ENCODE measurements at places on chromosomes 1 and 21. TPM values are rescaled to one million over a fixed set of nuclear protein-coding genes. Genes with fewer than 3 reads are reported as not detected.

DNA sequence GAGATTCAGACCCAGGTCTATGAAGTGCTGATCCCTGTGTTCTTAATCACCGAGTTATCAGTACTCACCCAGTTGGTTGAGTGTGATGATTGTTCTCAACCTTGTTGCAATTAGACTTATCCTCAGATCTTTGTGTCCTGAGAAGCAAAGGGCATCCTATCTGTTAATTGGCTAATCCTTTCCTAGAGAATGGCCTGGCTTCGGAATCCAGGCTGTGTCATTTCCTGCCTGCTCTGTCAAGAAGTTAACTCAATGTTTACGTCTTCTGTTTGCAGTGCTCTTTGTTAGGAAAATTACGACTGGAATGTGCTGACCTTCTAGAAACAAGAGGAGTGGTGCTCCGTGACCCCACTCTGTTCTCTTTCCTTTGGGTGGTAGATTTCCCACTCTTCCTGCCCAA, 14.7 kb downstream of the GAS5 start:
- H3K36me3 ChIP-seq: peaks cover 4% of the 10 kb centered on the region
- H3K27ac ChIP-seq: no peak overlapping the region
- H3K4me3 ChIP-seq: no peak overlapping the region
- DNase-seq: no peak
- H3K27me3 ChIP-seq: no peaks in the 10 kb centered on the region

DNA sequence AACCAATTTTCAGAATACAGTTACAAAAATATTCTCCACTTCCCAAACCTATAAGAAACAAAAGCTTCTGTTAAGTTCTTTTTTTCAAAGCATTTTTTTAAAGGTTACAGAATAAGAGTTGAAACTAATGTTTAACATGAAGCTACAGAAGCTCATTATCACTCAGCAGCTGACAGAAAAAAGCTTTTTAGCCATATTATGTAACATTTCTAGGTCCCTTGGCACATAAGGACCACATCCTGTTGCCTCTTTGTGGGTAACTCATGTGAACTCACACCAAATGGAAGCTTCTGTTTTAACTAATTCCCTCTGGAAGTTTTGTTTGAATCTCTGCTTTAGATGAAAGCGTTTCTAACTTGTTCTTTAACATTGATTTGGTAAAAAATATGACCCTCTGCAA, 242.5 kb upstream of the TMPRSS15 start:
- H3K4me3 ChIP-seq: no peak overlapping the region
- no peaks in the 10 kb centered on the region for H3K4me1 ChIP-seq
- H3K36me3 ChIP-seq: no peaks in the 10 kb centered on the region
- no peak for DNase-seq

GRCh38 chr1:39816415-39817090, 27.9 kb upstream of the BMP8B start:
- H3K27ac ChIP-seq: no peak overlapping the region
- H3K36me3 ChIP-seq: no peaks in the 10 kb centered on the region
- H3K4me1 ChIP-seq: no peaks in the 10 kb centered on the region
- no peak overlapping the region for H3K4me3 ChIP-seq
- H3K27me3 ChIP-seq: no peaks in the 10 kb centered on the region

DNA sequence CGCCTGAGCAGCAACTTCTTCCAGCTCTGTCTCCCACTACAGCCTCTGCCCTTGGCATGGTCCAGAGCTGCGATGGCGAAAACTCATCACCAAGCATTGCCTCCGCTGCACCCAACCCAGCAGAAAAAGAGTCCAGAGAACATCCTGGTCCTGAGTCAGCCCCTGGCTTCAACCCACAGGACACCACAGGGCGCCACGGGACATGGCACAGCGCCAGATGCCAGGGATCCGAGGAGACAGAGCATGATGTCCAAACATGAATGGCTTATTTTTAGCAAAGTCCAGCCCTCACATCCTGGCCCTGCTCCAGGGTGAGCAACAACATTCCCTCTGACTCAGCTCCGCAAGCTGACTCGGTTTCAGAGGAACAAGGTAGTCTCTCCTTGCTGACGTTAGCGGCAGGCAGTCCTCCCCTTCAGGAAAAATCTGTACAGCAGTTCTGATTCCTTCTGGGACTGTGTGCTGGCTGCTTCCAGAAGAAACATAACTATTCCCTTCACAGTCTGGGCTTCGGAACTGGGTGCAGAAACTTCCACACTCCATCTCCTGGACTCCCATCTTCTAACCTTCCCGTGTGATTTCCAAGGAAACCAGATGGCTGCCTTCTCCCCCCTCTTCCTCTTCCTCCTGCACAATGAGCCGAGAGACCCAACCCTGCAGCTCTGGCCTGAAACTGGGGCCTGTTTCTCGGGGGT, 131.3 kb downstream of the TOMM20 start:
- H3K36me3 ChIP-seq: no peaks in the 10 kb centered on the region
- H3K4me3 ChIP-seq: no peak overlapping the region
- no peaks in the 10 kb centered on the region for H3K27me3 ChIP-seq

GRCh38 chr1:159084867-159085266, 8.3 kb upstream of the AIM2 start:
- H3K4me1 ChIP-seq: no peaks in the 10 kb centered on the region
- H3K27me3 ChIP-seq: no peaks in the 10 kb centered on the region
- no peak overlapping the region for H3K4me3 ChIP-seq

GRCh38 chr1:54763816-54764132, 549 bp downstream of the PARS2 start:
- H3K36me3 ChIP-seq: no peaks in the 10 kb centered on the region
- no peak for DNase-seq
- H3K27ac ChIP-seq: no peak overlapping the region
- H3K4me3 ChIP-seq: peak overlapping the region; percentile 66
- no peaks in the 10 kb centered on the region for H3K4me1 ChIP-seq

DNA sequence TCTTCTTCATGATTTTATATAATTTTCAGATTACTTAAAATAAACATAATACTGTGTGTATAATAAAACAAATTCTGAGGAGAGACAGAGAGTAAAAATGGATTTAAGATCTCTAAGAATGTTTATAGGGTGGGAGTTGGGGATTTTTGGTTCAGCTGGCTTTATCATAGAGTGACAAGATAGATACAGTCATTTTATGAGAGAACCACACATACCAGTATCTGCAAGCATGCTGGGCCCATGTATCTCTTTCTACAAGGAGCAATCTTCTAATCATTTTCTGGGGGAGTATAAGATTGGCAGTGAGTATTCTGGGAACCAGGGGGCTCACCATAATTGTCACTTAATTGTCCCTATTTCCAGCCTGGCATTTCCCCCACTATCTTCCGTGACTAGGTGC, 64.3 kb upstream of the DUSP10 start:
- H3K4me1 ChIP-seq: no peaks in the 10 kb centered on the region
- H3K27me3 ChIP-seq: no peaks in the 10 kb centered on the region
- H3K27ac ChIP-seq: no peak overlapping the region
- H3K4me3 ChIP-seq: no peak overlapping the region
- DNase-seq: no peak

FMO5 gene
- total RNA-seq: 5.8 TPM

LCE3D gene
- total RNA-seq: not detected

ACTL8 gene
- not detected for total RNA-seq
